Natural killer cell treated with Interleukin-12 subunit alpha and Interleukin-12 subunit beta and Interleukin-15 and Interleukin-18, amount 100 ng/mL, for 72 hours (primary cell): ENCODE measurements at places on chromosomes 1 and 21. TPM values are rescaled to one million over a fixed set of nuclear protein-coding genes. Genes with fewer than 3 reads are reported as not detected.

Gene HOOK1
- 2.6 TPM for total RNA-seq

Gene KDM5B
- 92.2 TPM for total RNA-seq

Gene LAD1
- total RNA-seq: not detected

Gene ASAP3
- not detected for total RNA-seq

Gene ADAMTS4
- 0.89 TPM for total RNA-seq

Gene ALX3
- total RNA-seq: not detected

Gene MOV10
- 71.0 TPM for total RNA-seq

Gene CTSK
- total RNA-seq: 5.3 TPM

DNA sequence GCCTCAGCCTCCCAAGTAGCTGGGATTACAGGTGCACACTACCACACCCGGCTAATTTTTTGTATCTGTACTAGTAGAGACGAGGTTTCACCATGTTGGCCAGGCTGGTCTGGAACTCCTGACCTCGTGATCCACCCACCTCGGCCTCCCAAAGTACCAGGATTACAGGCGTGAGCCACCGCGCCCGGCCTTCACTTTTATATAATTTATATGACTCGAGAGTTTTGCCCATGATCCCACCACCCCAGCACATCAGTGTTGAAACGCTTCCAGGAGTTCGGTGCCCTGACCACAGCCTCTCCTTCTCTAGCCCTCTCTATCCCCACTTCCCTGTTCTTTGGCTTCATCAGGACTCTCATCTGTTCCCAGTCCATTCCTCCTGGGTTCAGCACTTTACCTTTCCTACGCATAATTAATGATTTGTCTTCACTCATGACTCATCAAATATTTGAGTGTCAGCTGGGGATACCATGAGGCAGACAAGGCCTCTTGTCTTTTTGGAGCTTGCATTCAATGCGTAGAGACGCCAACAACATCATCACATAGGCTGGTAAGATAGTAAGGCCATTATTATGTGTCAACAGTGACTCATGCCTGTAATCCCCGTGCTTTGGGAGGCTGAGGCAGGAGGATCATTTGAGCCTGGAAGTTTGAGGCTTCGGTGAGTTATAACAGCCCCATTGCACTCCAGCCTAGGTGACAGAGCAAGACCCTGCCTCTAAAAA lies 1.4 kb downstream of the PMF1 start:
- H3K4me1 ChIP-seq: peaks cover 35% of the 10 kb centered on the region
- peaks cover 25% of the 10 kb centered on the region for H3K36me3 ChIP-seq
- H3K4me3 ChIP-seq: peak overlapping the region; percentile 94
- H3K27me3 ChIP-seq: no peaks in the 10 kb centered on the region

- H3K27me3 ChIP-seq: peaks cover 6% of the 10 kb centered on the region
- H3K36me3 ChIP-seq: no peaks in the 10 kb centered on the region
- no peak overlapping the region for H3K4me3 ChIP-seq
- H3K27ac ChIP-seq: no peak overlapping the region
- no peaks in the 10 kb centered on the region for H3K4me1 ChIP-seq
Observed at GRCh38 chr1:99636647-99637175, 9.2 kb upstream of the PALMD start.

GRCh38 chr1:26553942-26554682 lies 24.6 kb downstream of the RPS6KA1 start:
- peak overlapping the region; percentile 88 for H3K27ac ChIP-seq
- peak; percentile 80 for DNase-seq
- no peaks in the 10 kb centered on the region for H3K27me3 ChIP-seq
- H3K36me3 ChIP-seq: peaks cover 15% of the 10 kb centered on the region
- H3K4me1 ChIP-seq: peaks cover 23% of the 10 kb centered on the region

- no peaks in the 10 kb centered on the region for H3K36me3 ChIP-seq
- peaks cover 30% of the 10 kb centered on the region for H3K4me1 ChIP-seq
- peak overlapping the region; percentile 80 for H3K27ac ChIP-seq
- no peak for DNase-seq
- H3K4me3 ChIP-seq: peak overlapping the region; percentile 85
- peaks cover 3% of the 10 kb centered on the region for H3K27me3 ChIP-seq
Observed at GRCh38 chr1:84853741-84854721, 39.0 kb downstream of the LPAR3 start.

DNA sequence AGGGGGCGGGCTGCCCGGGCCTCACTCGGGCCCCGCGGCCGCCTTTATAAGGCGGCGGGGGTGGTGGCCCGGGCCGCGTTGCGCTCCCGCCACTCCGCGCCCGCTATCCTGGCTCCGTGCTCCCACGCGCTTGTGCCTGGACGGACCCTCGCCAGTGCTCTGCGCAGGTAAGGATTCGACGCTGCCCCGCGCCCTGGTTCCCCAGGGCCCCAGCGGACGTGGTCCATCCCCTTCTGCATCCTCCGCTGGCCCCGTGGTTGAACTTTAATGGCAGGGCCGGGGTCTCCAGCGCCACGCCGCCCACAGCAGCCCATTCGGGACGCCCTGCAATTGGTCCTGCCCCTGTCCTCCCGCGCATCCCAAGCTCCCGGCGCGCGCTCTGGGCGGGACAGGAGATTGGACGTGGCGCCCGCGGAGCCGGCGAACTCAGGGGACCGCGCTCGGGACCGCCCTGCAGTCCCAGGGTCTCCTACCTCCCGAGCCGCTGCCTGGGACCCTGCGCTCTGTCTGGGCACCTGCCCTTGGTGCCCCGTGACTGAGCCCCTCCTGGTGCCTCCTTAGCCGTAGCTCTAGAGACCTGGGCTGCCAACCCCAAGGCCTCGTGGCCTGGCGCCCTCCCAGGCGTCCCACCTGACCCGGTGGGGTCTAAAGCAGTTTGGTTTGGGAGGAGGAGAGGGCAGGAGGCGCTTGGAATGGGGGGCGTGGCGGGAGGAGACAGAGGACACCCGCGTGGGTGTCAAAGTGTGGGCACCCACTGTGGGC lies at the start of gene ALPL:
TSS of gene ALPL (plus strand) at position 73 of the 762 bp plus-strand sequence. CDS start 44,659 bp downstream, outside the sequence.
- H3K36me3 ChIP-seq: no peaks in the 10 kb centered on the region
- H3K27ac ChIP-seq: no peak within 1 kb of the TSS
- H3K27me3 ChIP-seq: peaks cover 42% of the 10 kb centered on the region
- H3K4me1 ChIP-seq: peaks cover 5% of the 10 kb centered on the region
